ENCODE measurements at places on chromosomes 5 and 9.

GRCh38 chr5:58582803-58583491, at the start of gene RAB3C:
Gene RAB3C (plus strand): TSS chr5:58583075. CDS start chr5:58583209, 134 bp downstream.
- peak; percentile 91 for DNase-seq

- no peak for DNase-seq
Measured at GRCh38 chr5:54616031-54616430, 98.5 kb downstream of the SNX18 start.

GRCh38 chr5:115531380-115531779, 13.2 kb downstream of the FEM1C start:
- no peak for DNase-seq

DNA sequence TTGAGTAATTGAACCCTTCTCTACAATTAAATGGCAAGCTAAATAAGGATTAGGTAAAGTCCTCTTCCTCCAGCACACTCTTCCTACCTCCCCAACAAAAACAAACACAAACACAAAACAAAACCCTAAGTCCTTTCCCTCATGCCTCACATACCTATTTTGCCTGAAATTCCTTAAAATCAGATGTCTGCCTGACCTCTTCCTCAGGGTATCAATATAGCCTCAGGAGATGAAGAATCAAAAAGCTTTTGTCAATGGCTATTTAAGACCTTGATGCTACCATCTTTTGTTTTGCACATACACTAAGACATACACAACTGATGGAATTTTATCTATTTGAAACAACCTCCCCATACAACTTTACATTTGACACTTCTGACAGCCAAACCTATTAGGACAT, 75.1 kb downstream of the TUSC1 start:
- DNase-seq: no peak

GRCh38 chr5:174311121-174311520, 265.6 kb downstream of the NSG2 start:
- no peak for DNase-seq

DNA sequence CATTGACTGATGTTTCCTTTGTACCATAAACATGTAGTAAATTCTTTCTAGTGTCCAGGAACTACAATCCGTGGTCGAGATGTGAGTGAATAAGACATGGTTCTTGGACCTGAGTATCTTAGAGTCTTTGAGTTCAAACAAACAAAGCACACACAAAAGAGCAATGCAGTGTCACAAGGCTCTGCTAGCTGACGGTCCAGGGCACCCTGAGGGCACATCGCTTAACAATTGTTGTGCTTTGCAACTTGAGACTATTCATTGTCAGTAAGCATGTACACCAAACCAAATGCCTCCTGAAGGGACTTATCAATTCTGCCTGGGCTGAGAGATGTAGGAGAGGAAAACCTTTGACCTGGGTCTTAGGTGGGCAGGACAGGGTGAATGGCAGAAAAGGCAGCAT, 84.8 kb downstream of the CAMK4 start:
- no peak for DNase-seq

DNA sequence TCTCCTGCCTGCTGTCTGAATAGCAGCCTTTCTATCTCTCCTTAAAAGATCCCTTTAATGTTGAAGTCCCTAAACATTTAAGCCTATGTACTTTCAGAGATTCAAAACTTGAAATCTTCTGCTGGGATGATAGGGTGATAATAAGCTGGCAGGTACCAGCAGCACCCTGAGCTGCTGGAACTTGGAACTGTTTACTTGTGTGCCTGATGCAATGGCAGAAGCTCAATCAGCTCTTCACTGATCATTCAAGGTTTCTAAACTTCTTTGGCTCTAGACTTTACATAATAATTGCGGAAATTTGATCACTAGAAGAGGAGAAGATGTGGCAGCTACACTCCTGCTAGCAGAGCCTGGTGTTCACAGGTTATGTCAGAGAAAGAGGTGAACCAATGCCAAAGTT, 27.6 kb downstream of the MRPS27 start:
- DNase-seq: no peak

DNA sequence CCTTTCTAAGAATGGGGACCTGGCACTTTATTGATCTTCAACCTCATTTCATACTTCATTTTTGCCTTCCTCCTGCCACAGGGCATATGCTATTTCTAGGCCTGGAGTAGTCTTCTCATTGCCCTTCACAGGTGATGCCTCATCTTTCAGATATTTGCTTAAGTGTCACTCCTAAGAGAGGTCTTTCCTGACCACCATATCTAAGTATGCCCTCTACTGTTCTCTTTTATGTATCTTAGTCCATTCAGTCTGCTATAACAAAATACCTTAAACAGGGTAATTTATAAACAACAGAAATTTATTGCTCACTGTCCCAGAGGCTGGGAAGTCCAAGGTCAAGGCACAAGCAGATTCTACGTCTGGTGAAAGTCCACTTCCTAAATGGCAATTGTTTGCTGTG, 99.1 kb downstream of the ADAMTS6 start:
- no peak for DNase-seq

DNA sequence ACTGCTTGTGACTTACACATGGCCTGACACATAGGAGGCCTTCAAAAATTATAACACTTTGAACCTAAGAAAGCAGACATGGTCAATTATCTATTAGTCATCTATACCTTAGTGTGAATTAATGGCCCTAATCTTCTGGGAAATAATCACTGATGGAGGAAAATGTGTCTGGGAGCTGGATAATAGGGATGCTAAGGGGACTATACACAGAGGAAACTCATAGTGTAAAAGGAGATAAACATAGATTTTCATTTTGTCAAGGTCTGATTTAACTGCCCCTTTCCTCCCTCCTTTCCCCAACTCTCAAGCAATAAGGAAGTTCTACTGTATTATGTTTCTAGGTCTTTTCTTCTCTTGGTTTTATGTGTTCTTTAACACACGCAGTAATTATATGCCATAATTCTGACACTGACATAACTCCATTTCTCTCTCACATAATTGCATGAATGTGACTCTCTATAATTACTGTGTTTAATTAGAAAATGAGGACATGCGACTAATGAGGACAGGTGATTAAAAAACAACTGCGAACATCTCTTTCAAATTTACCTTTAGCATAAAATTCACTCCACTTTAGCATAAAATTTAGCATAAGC, 18.7 kb upstream of the PRELID2 start:
- DNase-seq: no peak

GRCh38 chr9:71758785-71759184, 9.5 kb downstream of the CEMIP2 start:
- no peak for DNase-seq

GRCh38 chr9:91214086-91214485, 147.6 kb downstream of the AUH start:
- no peak for DNase-seq

- no peak for DNase-seq
Measured at GRCh38 chr9:25255216-25255615, 423.0 kb downstream of the TUSC1 start.

DNA sequence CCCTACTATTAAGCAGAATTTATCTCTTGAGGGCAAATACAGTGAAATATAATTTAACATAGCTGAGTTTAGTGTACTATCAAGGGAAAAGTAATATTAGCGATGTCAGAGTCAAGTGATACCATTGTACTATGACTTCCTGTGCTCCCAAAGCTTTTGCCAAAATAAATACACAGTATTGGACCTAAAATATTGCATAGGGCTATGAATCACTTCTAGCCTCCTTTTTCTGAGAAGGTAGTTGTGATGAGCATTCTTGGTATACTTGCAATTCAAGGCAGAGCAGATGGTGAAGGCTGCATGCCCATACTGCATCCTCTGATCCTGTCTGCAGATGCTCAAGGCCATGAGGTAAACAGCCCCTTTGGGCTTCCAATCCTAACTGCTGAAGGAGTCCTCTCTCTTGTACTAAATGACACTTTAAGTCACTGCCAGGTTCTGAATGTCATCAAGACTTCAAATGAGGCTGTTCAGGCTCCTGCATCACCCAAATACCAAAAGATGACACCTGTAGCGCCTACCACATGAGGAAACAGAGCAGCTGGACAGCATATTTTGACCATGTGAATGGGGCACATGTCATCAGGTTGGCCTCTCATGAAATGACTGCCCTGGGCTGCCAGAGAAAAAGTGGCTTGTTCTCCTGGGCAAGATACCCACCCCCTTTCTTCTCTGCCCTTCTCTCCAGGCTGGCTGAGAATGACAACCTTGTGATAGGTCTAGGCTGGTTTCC, 29.7 kb upstream of the PPP2CA start:
- no peak for DNase-seq

DNA sequence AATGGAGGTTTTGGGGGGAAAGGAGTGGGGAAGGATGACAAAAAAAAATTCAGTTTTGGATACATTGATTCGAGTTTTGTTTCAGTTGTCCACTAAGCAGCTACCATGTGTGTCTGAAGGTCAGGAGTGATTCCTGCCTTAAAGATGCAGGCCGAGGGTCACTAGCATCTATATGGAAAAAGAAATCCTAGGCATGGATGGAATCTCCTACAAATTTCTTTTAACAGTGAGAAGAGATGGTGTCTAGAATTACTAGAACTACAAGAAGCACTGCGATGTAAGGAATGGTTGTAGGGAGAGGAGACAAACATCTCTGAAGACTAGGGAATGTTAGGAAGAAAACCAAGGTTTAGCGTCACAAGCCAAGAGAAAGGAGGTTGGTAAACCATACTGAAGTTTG, 19.6 kb upstream of the TRIO start:
- no peak for DNase-seq

- DNase-seq: peak; percentile 56
Measured at GRCh38 chr5:52989781-52990527, 802 bp downstream of the ITGA2 start.

DNA sequence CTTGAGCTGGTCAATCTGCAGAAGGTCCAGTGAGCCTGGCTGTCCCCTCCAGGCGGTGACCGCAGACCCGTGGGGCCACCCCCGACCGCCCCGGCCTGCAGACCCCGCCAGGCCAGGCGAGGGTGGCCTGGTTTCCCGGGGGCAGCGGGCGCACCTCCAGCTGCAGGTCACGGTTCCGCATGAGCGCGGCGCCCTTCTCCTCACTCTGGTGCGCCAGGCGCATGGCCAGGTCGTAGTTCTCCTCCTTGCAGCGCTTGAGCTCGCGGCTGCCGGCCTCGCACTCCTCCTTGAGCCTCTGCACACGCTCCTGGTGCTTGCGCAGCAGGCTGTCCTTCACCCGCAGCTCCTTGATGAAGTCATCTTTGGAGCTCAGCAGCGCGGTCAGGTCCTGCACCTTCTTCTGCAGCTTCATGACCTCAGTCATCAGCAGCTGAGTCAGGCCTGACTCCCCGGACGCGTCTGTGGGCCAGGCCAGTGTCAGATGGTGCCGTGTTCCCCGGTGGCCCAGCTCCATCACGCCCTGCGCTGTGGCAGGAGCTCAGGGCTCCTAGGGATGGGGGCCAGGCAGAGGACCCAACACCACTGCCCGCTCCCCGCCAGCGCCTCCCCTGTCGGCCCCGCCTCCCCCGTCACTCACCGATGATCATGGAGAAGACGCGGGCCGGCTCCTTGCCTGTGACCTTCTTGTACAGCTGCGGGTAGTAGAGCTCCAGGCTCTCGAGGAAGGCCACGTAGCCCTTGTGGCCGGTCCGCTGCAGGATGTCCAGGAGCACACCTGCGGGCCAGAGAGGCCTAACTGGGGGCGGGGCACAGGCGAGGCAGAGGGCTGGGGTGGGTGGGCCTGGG, 2.6 kb downstream of the CARD9 start:
- no peak for DNase-seq

DNA sequence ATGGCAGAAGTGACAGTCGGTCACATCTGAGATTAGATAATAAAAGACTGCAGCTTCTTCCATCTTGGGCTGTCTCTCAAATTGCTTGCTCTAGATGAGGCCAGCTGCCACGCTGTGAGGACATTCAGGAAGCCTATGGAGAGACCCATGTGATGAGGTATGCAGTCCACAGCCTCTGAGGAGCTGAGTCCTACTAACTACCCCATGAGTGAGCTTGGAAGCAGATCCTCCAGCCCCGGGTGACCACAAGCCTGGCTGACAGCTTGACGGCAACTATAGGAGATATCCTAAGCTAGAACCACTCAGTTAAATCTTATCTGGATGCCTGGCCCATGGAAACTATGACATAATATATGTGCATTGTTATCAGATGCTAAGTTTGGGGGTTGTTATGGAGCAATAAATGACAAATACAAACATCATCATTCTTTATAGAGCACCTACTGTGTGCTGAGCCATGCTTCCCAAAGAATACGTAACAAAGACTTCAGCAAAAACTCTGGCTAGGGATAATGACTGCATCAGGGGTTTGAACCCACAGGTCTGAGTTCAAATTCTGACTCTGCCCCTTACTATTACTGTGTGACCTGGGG, 26.7 kb downstream of the KCNV2 start:
- DNase-seq: no peak

DNA sequence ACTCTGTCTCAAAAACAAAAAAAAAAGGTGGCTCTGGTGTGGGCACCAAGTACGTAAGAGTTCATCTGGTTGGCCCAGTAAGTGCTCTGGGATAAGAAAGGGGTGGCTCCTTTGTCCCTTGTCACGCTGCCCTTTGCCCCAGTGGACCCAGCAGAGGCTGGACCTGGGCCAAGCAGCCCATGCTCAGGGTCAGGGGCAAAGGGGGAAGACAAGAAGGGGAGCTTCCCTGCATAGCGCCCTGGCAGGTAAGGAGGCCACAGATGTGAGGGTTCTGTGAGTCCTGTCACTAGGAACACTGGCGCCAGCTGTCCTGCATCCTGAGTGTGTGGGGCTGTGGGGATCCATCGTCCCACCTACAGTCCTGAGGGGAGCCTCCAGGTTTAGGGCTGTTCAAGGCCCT, 65.3 kb downstream of the GADD45G start:
- no peak for DNase-seq

DNA sequence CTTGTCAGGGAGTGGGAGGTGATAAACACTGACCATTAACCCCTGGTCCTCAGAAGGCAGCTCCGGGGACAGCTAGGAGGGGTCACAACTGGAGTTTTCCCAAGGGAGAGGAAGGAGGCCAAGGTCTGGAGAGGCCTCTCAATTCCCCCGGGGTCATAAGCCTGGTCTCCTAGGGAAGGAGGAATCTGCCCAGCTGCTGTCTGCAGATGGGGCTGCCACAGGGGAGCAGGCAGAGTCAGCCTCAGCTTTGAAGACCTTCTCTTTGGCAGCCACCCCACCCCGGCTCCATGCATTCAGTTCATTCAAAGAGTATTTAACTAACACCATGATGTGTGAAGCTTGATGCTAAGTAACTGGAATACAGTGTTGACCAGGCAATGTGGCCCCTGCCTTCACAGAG, 74.6 kb upstream of the HSPA9 start:
- DNase-seq: no peak

DNA sequence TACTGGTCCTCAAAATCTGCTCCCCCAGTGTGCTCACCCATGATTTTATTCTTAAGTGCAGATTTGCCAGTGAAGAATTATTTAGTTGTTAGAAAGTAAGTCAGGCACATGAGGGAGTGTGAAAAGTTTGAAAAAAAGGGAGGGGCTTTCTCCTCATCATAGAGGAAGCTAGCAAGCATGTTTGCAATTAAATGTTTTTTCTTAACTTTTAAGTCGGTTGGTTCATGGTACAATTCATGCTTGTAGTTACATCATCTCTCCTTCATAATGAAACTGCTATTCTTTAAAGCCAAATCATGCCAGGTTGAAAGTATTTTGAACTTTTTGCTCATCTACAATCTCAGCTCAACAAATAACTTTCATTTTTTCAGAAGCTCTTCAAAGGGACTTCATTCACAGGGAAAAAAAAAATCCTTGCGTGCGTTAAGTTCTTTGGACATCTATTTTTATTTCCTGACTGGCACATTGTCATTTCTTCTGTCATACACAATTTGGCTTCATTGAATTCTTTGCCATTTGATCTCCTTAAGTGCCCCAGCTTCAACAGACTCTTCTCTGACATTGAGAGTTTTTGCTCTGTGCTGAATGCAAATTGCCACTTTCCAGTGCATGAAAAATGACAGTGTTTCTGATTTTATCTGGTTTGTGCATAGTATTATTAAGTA, 456.9 kb downstream of the TMEM232 start:
- DNase-seq: no peak
